Placental epithelial cell (primary cell): ENCODE measurements at places on chromosomes 1 and 21. TPM values are rescaled to one million over a fixed set of nuclear protein-coding genes. Genes with fewer than 3 reads are reported as not detected.

The TPTE gene
- 0.22 TPM in 1 of 2 replicates, not detected in the other for total RNA-seq

The GPR3 gene
- total RNA-seq = 0.11 TPM in 1 of 2 replicates, not detected in the other

The DNAH14 gene
- total RNA-seq = 2.7 and 3.1 TPM in 2 replicates

The ATXN7L2 gene
- 2.8 and 5.5 TPM in 2 replicates for total RNA-seq

The FCGR2B gene
- total RNA-seq = not detected in 2 replicates

The BCAR3 gene
- 66.3 and 151 TPM in 2 replicates for total RNA-seq

The MNDA gene
- total RNA-seq = not detected in 2 replicates

The PPIAL4G gene
- not detected in 2 replicates for total RNA-seq

The SPRR2E gene
- total RNA-seq = not detected in 2 replicates

The KCNK2 gene
- total RNA-seq = 0.11 and 0.39 TPM in 2 replicates

The NECTIN4 gene
- total RNA-seq = 47.5 and 187 TPM in 2 replicates

The EPB41 gene
- 23.2 and 39.7 TPM in 2 replicates for total RNA-seq

The AMPD1 gene
- not detected in 2 replicates for total RNA-seq

The HMGCS2 gene
- total RNA-seq = not detected in 2 replicates

The CELSR2 gene
- total RNA-seq = 3.1 and 8.6 TPM in 2 replicates

The FMN2 gene
- 0.79 and 9.5 TPM in 2 replicates for total RNA-seq

The ADAMTS5 gene
- total RNA-seq = 0.11 and 0.39 TPM in 2 replicates

The ERO1B gene
- total RNA-seq = 3.1 and 3.4 TPM in 2 replicates

The TFF3 gene
- total RNA-seq = not detected in 2 replicates

The INKA2 gene
- 3.6 and 7.9 TPM in 2 replicates for total RNA-seq

The CD1E gene
- total RNA-seq = not detected in 2 replicates

The RORC gene
- not detected in 2 replicates for total RNA-seq

The NUDT4B gene
- 9.4 and 19.0 TPM in 2 replicates for total RNA-seq

The C21orf58 gene
- 5.4 and 6.7 TPM in 2 replicates for total RNA-seq

The GBP6 gene
- total RNA-seq = 0.11 TPM in 1 of 2 replicates, not detected in the other

The OXCT2 gene
- 0.54 and 0.79 TPM in 2 replicates for total RNA-seq

The ASTN1 gene
- total RNA-seq = 0.39 and 0.87 TPM in 2 replicates

The GSTM5 gene
- total RNA-seq = under 0.01 TPM in 1 of 2 replicates, not detected in the other

The CSMD2 gene
- under 0.01 and 0.22 TPM in 2 replicates for total RNA-seq

The HHIPL2 gene
- total RNA-seq = not detected in 2 replicates

The NHLH1 gene
- total RNA-seq = under 0.01 and 0.11 TPM in 2 replicates

The FAM131C gene
- not detected in 2 replicates for total RNA-seq

The TPR gene
- 86.4 and 92.8 TPM in 2 replicates for total RNA-seq

The GBP7 gene
- total RNA-seq = not detected in 2 replicates

The CYP4A22 gene
- total RNA-seq = not detected in 2 replicates

The PRCC gene
- total RNA-seq = 21.2 and 34.5 TPM in 2 replicates

The AUNIP gene
- total RNA-seq = 1.2 and 1.8 TPM in 2 replicates

The ACKR1 gene
- not detected in 2 replicates for total RNA-seq

The EXTL1 gene
- total RNA-seq = 4.7 and 6.7 TPM in 2 replicates

The SUSD4 gene
- total RNA-seq = not detected in 2 replicates

The PALMD gene
- not detected in 2 replicates for total RNA-seq

The RGS1 gene
- total RNA-seq = not detected in 2 replicates

The KCNJ15 gene
- total RNA-seq = 7.1 and 88.5 TPM in 2 replicates
